ENCODE measurements at places on chromosomes 7 and 10.

- peak; percentile 13 for DNase-seq
Observed at GRCh38 chr7:144386741-144387140, 16.8 kb downstream of the NOBOX start.

DNA sequence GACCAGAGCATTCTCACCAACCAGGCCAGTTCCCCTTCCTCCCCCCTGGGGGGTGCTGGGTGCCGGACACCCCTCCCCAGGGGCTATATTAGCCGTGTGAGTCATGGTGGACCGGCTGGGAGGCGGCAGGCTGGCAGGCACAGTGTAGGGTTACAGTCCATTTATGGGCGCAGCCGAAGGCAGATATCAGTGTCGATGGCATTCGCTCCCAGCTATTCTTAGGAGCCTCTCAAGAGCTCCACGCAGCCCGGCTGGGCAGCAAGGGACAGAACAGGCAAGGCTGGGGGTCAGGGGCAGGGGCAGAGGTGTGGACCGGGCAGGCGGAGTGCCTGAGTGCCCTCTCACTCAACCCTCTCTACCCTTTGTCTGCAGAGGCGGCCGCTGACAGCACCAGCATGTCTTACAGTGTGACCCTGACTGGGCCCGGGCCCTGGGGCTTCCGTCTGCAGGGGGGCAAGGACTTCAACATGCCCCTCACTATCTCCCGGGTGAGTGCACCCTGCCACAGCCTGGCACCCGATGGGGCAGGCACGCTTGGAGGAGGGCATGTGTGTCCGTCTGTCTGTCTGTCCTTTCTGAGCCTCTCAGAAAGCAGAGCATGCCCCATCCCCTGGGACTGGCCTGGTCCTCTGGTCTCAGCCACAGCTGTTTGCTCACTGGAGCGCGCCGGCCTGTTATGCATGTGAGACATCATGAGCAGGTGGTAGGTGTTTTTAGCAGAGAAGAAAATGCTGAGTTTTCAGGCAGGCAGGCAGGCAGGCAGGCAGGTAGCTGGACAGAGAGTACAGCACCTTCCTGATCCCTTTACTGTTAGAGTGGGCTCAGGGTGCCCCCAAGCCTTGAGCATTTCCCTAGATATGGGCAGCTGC is at the start of gene LDB3:
Gene LDB3 (plus strand): TSS at position 215 of the 869 bp plus-strand sequence. CDS start 181 bp downstream, at position 396.
- DNase-seq = no peak

GRCh38 chr7:22715969-22716368 is 11.0 kb upstream of the IL6 start:
- DNase-seq = no peak

- no peak for DNase-seq
Observed at GRCh38 chr10:22657024-22657423, 57.4 kb downstream of the PIP4K2A start.

GRCh38 chr10:64518456-64518855 is 997.3 kb downstream of the REEP3 start:
- DNase-seq = no peak

- DNase-seq = no peak
Observed at GRCh38 chr7:20350518-20350951, 19.8 kb downstream of the ITGB8 start.

- DNase-seq = no peak
Observed at GRCh38 chr7:15306296-15306695, 255.5 kb downstream of the AGMO start.

GRCh38 chr10:63631991-63632390 is 110.8 kb downstream of the REEP3 start:
- DNase-seq = no peak

DNA sequence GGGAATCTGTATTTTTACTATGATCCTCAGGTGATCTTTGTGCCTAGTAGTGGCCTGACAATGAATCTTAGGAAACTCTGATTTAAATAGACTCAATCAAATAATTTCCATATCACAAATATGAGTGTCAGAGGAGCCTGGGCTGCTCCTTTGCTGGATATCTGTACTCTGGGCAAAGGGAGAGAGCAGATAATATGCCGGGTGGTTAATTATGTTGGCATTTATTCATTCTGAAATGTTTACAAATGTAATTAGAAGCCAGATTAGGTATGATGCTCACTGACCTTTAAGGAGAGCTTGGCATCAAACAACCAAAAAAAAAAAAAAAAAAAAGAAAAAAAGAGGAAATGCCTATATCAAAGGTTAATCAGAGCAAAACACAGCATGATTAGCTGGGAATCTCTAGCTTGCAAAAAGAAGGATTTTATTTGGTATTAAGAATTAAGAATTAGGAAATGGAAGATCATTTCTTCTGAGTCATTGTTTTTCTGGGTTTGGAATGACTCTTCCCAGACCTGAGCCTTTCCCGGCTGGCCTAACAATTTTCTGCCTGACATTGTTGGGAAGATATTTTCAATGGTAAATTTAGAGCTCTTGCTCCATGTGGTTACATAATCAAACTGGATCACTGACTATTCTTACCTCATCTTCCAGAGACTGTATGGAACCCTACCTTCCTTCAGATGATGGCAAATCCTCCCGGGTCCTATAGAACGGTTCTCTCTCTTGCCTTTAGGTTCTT is 365.3 kb downstream of the REEP3 start:
- no peak for DNase-seq

DNA sequence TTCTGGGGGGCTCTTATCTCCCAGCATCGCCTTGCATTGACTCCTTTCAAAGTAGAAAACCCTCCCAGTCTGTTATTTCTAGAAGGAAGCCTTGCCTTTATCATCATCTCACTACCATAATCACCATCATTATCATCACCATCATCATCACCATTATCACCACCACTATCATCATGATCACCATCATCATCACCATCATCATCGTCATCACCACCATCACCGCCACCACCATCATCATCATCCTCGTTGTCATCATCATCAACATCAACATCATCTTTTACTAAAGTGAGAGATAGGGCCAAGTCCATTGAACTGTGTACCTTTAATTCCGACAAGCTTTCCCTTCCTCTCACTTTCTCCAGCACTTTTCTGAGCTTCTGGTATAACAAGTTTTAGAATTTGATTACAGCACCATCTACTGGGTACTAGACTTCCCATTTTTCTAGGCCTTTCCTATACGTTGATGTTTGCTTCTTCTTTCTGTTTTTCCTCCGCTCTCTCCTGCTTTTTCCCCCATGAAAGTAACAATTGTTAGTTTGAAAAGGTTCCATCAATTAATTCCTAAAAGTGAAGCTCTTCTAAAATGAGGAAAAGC is 226.4 kb downstream of the BUB3 start:
- peak; percentile 62 for DNase-seq

GRCh38 chr7:77444123-77444522 is 28.0 kb upstream of the GSAP start:
- DNase-seq = no peak

DNA sequence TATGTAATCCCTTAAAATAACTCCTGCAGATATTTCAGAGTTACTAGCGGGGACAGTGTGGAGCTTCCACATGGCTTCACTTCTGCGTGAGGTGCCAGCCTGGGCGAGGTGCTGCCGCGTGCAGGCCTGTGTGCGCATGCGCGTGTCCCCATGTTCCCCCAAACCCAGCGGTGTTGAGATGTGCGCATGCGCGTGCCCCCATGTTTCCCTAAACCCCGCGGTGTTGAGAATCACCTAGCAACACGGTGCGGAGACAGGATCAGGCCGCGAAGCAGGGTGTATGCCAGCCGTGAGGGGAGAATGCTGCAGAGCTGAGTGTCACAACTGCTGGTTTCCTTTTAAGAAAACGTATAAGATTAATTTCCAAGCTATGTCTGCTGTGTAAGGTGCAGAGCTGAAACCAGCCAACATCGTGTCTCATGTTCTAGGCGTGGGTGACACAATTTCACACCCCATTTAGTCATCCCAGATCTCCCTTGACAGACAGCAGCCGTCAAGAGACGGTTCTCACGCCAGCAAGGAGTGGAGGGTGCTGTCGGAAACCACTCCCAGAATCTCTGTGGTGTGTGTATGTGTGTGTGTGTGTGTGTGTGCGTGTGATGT is 71.9 kb upstream of the ADARB2 start:
- no peak for DNase-seq

DNA sequence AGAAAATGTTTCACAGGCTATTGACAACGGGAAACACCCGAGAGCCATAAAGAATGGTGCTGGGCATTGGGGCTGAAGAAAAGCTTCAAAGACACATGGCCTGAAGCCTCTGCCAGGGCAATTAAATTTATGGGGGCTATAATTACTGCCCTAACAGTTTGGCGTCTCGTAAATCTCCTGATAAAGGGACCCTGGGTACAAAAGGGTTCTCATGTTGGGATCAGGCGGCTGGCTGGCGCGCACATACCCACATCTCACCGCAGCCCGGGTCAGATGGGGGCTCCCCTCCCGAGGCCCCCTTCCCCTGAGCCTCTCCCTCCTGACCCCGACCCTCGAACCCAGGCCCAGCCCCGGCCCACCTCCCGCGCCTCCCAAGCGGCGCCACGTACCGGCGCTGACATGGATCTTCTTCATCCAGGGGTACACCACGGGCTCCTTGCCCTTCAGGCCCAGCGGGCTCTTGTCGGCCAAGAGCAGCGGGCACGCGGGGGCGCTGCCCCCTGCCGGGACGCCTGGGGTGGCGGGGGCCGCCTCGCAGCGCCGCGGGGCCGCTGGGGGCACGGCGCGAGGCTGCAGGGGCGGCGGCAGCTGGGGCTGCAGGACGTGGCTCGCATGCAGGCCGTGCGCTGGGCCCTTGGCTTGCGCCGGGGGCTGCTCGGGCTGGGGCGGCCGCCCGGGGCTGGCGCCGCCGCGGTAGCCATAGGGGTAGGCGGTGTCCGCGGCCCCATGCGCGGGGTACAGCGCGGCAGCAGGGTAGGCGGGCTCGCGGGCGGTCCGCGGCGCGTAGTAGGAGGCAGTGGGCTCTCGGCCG is 623 bp downstream of the HOXA4 start:
- no peak for DNase-seq

DNA sequence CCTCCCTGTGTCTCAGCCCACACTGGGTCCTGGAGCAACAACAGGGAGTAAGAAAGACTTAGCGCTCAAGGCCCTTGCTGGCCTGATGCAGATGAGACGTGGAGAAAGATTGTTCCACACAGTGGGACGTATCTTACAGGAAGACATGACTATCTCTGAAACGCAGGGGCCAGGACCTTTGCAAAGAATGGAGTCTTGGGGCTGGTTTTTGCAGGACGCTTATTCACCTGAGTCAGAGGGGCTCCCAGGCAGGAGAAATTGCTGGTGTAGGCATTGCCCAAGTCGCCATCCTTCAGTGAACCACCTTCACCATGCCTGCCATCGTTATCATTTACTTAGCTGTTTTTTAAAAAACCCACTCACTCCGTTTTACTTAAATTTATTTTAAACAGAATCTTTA is 11.8 kb upstream of the GDF10 start:
- no peak for DNase-seq

GRCh38 chr10:93226619-93227018 is 152.9 kb downstream of the CYP26A1 start:
- DNase-seq = no peak

DNA sequence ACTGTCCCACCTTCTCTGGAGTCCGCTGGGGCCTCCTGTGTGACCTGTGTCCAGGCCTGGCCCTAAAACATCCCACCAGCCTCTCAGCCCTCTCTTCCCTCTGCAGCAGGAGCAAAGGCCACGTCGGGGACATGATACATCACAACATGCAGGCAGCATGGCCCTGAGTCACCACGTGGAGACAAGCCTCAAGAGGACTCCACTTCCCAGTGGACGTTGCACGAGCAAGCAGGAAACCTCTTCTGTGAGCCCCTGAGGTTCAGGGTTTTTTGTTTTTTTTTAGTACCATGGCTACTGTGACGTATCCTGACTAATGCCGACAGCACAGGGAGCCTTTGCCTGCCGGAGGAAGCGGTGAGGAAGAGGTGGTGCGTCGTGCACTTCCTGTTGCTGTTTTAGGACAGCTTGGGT is 165.9 kb downstream of the DNAJB6 start:
- no peak for DNase-seq

DNA sequence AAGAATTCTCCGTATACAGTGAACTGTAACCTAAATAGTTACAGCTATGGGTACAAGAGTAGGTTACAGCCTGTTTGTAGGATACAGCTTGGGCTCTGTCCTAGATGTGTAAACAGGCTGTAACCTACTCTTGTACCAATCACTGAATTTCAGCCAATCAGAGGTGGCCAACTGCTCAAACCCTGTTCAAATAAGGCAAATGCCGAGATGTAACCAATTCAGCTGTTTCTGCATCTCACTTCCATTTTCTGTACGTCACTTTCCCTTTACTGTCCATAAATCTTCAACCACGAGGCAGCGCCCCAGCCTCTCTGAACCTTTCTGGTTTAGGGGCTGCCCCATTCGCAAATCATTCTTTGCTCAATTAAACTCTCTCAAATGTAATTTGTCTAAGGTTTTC is 8.3 kb upstream of the MMP21 start:
- DNase-seq = no peak

- no peak for DNase-seq
Observed at GRCh38 chr7:30351286-30351685, 66.9 kb downstream of the ZNRF2 start.

GRCh38 chr10:62581351-62581750 is 207.2 kb downstream of the ZNF365 start:
- no peak for DNase-seq

GRCh38 chr10:7202793-7203355 is 208.0 kb downstream of the SFMBT2 start:
- DNase-seq = no peak

GRCh38 chr10:96260014-96260413 is 11.4 kb downstream of the BLNK start:
- DNase-seq = no peak

- DNase-seq = peak; percentile 13
Observed at GRCh38 chr10:2509081-2509531, 558.2 kb upstream of the PFKP start.

- DNase-seq = no peak
Observed at GRCh38 chr7:67105377-67105776, 108.7 kb downstream of the TYW1 start.

DNA sequence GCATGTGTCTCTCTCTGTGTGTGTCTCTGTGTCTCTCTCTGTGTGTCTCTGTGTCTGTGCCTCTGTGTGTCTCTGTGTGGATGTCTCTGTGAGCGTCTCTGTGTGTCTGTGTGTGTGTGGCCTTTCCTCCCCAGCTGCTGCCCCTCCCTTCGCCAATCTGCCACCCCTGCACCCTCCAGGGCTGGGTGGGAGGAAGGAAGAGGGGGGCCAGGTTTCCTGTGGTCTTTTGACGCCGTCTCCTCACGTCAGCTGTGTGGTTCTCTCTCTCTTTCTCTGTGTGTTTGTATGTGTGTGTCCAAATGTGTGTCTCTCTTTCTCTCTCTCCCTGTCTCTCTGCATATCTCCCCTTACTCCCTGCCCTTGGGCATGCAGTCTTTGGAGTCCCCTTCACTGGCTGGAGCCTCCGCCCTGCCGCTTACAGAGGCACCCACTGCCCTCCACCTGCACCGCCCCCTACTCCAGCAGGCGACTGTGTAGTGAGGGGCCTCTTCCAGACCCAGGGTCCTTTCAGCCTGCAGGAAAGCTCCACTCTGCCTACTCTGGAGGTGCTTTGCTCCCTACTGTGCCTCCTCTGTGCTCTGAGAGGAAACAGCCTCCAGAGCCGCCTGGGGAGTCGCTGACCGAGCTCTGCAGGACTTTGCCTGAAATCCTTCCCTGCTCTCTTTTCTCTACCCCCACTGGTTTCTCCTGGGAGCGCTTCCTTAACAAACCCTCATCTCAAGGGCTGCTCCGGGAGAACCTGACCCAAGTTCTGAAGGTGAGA is 44.2 kb upstream of the C10orf71 start:
- DNase-seq = no peak

GRCh38 chr7:20376796-20377195 is 46.1 kb downstream of the ITGB8 start:
- no peak for DNase-seq
